Activated CD4-positive, alpha-beta T cell treated with anti-CD3 and anti-CD28 coated beads, Interleukin-2, amount 10 ng/mL, durations not matched to agents 24 days and 14 days (primary cell): ENCODE measurements at places on chromosomes 12 and 14.
A peak's percentile ranks its signal among the peaks of the same experiment; 100 is the strongest.

DNA sequence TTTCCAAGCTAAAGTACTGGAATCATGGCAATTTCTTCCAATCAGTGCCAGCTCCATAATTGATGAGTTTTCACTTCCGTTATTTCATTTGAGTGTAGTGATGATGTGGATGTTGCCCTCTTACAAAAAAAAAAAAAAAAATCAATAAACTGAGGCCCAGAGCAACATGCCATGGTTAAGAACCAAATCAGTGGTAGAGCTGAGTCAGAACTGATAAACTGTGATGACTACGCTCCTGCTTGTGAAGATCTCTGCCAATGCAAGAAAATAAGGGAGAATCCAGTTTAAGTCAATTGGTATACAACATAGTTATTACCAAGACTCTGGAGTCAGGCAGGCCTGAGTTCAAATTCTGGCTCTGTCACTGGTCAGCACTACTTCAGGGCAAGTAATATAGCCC is 102.7 kb downstream of the GPR135 start:
- DNase-seq, result no peak
- H3K36me3 ChIP-seq, result peaks cover 5% of the 10 kb centered on the region
- no peaks in the 10 kb centered on the region for H3K4me1 ChIP-seq
- H3K4me3 ChIP-seq, result no peak overlapping the region

DNA sequence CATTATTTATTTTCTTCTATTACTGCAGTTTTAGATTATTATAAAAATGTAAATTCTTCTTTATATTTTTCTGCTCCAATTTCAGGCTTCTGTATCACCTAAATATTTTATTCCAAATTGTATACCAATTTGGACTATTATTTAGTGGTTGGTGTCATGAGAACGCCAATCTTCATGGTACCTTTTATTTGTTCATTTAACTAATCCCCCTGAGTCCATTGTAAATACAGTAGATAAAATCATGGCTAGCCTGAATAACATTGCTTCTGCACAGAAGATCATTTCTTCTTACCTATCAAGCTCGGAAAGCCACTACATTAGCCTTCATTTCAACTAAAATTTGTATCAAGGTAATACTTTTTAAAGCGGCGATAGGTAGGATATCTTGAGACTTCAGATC is at the start of gene OR6C75:
TSS of gene OR6C75 (plus strand) at position 301 of the 400 bp plus-strand sequence. CDS start 2,136 bp downstream, outside the sequence.
- no peak for DNase-seq
- no peak within 1 kb of the TSS for H3K4me3 ChIP-seq
- no peaks in the 10 kb centered on the region for H3K4me1 ChIP-seq
- H3K27me3 ChIP-seq, result peaks cover 4% of the 10 kb centered on the region
- no peak within 1 kb of the TSS for H3K27ac ChIP-seq
- no peaks in the 10 kb centered on the region for H3K36me3 ChIP-seq

GRCh38 chr14:75404847-75405246 is 23.0 kb upstream of the JDP2 start:
- H3K27ac ChIP-seq, result no peak overlapping the region
- peaks cover 1% of the 10 kb centered on the region for H3K27me3 ChIP-seq
- H3K4me3 ChIP-seq, result no peak overlapping the region
- no peak for DNase-seq
- peaks cover 14% of the 10 kb centered on the region for H3K4me1 ChIP-seq
- H3K36me3 ChIP-seq, result no peaks in the 10 kb centered on the region

DNA sequence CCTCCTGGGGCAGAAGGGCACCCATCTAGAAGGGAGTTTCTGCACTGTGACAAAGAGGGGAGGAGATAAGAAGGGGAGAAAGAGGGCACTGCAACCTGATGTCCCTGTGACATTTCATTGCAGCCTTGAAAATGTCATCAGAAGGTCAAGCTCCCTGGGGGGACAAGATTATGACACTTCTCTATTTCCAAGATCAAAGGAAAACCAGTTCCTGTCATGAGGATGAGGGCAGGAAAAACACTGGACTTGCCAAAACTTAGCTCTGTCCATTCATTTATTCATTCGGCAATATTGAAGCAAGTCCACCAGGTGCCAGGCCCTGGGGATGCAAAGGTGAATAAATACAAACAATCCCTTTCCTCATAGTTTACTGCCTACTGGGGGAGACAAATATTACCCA is 138.4 kb upstream of the CDKN3 start:
- H3K36me3 ChIP-seq, result no peaks in the 10 kb centered on the region
- H3K27me3 ChIP-seq, result peaks cover 4% of the 10 kb centered on the region
- H3K4me3 ChIP-seq, result no peak overlapping the region

DNA sequence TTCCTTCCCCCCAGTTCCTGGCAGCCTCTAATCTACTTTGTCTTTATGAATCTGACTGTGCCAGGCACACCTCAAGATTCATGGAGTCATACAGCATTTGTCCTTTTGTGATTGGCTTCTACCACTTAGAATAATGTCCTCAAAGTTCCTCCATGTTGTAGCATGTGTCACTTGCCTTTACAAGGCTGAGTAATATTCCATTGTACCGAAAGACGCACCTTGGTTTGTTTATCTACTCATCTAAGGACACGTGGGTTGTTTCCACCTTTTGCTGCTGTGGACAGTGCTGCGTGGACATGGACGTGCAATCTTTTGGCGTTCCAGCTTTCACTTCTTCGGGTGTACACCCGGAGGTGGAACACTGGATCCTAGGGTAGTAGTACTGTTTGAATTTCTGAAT is 33.5 kb downstream of the ANAPC7 start:
- peaks cover 23% of the 10 kb centered on the region for H3K36me3 ChIP-seq
- no peak overlapping the region for H3K27ac ChIP-seq
- no peaks in the 10 kb centered on the region for H3K27me3 ChIP-seq
- no peaks in the 10 kb centered on the region for H3K4me1 ChIP-seq
- DNase-seq, result no peak

GRCh38 chr12:128797119-128798118 is 26.3 kb downstream of the SLC15A4 start:
- no peaks in the 10 kb centered on the region for H3K27me3 ChIP-seq
- no peak for DNase-seq
- H3K4me1 ChIP-seq, result peaks cover 25% of the 10 kb centered on the region
- peaks cover 65% of the 10 kb centered on the region for H3K36me3 ChIP-seq
- H3K4me3 ChIP-seq, result no peak overlapping the region
- H3K27ac ChIP-seq, result peak overlapping the region; percentile 71

DNA sequence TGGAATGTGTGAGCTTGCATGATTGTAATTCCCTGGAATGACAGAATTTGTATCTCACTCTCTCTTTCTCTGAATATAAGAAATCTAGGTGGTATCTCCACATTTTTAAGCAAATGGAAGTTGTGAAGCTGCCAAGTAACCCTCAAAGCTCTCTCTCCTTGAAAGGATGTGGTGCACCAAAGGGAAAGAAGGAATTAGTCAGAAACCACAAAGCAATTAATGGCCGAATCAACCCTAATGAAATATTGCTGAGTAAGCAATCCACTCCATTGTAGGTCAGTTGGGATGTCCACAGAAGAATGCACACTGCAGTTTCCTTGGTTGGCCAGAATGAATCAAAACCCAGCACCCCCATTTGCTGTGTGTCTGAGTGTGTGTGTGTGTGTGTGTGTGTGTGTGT is 153.5 kb downstream of the KCNA5 start:
- DNase-seq, result no peak
- no peaks in the 10 kb centered on the region for H3K36me3 ChIP-seq
- no peaks in the 10 kb centered on the region for H3K4me1 ChIP-seq
- H3K27ac ChIP-seq, result no peak overlapping the region
- H3K27me3 ChIP-seq, result peaks cover 2% of the 10 kb centered on the region
